ENCODE measurements at places on chromosomes 5 and 9.

DNA sequence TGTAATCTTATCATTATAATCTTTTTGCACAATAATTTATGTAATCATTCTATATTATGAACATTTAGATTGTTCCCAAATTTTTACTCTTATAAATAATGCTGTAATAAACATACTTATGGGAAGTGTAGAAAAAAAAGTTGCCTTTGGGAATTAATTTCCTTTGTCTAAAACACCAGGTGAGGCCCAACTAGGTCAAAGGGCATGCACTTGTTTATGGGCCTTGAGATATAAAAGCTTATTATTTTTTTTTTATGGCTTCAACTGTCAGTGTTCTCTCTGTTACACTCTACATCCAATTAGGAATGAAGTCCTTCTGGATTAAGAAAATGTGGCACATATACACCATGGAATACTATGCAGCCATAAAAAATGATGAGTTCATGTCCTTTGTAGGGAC is 6.5 kb upstream of the PRLR start:
- no peak for DNase-seq

DNA sequence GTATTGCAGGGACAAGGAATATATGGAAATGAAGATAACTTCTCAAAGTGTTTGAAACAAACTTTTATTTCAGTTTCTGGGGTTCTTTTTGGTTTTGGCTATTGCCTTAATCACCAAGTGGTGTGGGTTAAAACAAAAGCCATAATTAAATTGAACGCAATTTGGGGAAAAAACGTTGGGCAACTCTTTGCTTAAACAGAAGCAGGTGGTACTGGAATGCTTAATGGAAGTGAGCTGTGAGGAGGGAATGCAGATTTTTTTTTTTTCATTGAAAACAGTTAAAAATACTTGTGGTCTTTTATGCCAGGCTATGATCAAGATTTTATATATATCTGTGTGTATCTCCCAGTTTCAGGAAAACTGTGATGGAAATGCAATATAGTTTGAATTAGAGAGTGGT is 195.7 kb upstream of the TUT7 start:
- DNase-seq = no peak

DNA sequence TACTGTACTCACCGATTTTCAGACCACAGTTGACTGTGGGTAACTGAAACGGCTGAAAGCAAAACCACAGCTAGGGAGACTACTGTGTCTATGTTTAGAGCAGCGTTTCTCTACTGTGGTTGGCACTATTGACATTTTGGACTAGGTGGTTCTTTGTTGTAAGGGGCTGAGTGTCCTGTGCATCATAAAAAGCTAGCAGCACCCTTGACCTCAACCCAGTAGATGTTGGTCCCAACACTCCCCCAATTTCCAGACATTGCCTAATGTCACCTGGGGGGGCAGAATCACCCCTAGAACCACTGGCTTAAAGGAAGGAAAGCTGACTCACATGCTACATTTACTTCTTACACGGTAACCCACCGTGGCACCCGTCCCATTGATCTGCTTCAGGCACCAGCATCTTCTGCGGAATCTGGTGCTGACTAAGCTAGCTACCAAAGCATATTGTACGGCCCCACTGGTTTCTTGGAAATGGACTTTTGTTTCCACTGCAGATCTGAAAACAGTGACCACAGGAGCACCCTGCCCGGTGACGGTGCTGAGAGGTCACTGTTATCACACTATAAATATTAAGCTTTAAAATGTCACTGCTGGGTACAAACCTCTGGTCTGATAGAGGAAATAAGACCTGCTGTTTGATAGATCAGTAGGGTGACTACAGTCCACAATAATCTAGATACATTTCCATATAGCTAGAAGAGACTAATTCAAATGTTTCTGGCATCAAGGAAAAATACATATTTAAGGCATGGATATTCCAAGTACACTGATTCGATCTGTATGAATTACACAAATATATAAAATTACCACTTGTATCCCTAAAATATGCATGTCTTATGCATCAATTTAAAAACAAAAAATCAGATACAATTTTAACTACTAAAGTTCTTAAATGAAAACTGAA is 151.4 kb downstream of the HSD17B3 start:
- peak; percentile 54 for DNase-seq

GRCh38 chr5:145792840-145793239 is 42.3 kb downstream of the PRELID2 start:
- no peak for DNase-seq

- DNase-seq = no peak
Measured at GRCh38 chr9:13241283-13241682, 38.2 kb downstream of the MPDZ start.

GRCh38 chr5:160516696-160517530 is 95.3 kb downstream of the PTTG1 start:
- no peak for DNase-seq

DNA sequence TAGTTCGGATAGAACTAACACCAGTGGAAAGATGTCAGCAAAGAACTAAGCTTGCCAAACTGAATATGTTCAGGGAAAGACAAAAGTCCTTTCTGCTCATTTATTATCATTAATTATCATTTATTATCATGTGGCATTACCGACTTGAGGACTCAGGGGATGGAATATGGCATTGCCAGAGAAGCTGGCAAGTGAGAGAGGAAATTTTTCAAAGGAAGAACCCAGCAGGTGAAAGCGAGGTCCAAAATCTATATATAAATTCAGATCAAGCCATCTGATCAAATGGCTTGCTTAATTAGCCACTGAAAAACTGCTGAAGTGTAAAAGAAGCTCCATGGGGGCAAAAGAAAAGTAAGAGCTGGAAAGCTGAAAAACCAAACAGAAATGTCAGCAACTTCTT is 1049.6 kb upstream of the SEMA6A start:
- DNase-seq = no peak

DNA sequence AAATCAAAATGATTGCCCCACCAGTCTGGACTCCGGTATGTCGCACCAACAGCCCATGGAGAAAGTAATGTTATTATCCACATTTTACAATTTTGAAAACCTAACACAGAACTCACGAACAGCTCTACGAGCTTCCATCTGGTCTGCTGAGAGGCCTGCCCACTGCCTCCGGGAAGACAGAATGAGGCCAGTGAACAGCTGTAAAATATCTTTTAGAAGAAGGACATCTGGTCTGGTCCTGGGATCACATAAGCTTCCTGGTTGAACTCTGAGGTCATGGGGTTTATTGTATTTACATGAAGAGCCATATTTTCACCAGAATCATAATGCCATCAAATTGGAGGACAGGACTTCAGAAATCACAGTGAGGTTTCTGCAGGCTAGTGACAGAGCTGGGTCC is 89.0 kb downstream of the FRMD3 start:
- DNase-seq = no peak

- DNase-seq = no peak
Measured at GRCh38 chr5:172909931-172910502, 49.2 kb upstream of the RPL26L1 start.

GRCh38 chr9:77523891-77524290 is 124.2 kb downstream of the GNA14 start:
- DNase-seq = no peak

- DNase-seq = no peak
Measured at GRCh38 chr9:73216100-73216499, 64.4 kb downstream of the ANXA1 start.

DNA sequence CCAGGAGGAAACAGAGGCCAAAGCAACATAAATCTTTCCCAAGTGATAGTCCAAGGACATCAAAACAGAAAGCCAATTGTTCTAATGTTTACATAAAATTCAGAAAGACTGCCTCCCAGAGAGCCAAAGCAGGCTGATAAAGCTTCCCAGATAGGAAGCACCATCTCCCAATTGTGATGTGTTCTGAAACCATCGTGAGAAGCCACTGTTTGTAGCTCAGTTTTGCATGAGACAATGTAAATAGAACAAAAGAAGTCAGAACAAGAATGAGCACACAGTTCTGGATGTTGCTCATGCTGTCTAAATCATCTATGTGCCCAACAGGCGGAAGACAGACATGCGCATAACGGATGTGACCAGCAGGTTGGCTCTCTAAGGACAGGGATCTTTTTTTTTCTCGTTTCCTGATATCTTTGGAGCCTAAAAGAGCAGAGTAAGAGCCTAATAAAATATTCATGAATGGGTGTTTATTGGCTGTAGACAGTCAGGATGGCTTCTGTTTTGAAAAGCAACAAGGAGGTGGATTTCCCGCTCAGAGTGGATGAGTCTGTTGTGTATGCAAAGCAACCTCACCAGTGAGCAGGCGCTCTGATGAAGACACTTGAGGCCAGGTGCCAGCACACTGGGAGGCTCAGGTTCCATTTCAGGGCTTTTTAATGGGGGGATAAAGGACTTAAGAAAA is 113.6 kb downstream of the GNA14 start:
- no peak for DNase-seq

DNA sequence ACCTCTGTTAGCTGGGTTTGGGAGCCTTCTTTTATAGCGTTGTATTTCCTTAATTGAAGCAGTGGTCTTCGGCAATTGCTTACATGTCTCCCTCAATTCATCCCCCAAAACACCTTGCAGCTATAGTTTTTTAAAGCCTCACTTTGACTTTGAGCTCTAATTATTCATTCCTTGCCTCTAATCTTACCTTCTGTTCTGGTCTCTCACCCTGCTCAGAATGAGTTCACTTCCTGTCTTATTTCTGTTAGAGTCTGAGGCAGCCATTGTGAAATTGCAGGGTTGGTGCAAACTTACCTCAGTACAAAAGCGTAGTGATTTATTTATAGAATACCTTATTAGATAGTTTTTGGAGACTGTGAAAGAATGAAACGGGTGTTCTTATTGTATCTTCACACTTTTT is 35.0 kb downstream of the AOPEP start:
- DNase-seq = no peak

GRCh38 chr5:147406636-147407035 is 103.2 kb downstream of the DPYSL3 start:
- no peak for DNase-seq

DNA sequence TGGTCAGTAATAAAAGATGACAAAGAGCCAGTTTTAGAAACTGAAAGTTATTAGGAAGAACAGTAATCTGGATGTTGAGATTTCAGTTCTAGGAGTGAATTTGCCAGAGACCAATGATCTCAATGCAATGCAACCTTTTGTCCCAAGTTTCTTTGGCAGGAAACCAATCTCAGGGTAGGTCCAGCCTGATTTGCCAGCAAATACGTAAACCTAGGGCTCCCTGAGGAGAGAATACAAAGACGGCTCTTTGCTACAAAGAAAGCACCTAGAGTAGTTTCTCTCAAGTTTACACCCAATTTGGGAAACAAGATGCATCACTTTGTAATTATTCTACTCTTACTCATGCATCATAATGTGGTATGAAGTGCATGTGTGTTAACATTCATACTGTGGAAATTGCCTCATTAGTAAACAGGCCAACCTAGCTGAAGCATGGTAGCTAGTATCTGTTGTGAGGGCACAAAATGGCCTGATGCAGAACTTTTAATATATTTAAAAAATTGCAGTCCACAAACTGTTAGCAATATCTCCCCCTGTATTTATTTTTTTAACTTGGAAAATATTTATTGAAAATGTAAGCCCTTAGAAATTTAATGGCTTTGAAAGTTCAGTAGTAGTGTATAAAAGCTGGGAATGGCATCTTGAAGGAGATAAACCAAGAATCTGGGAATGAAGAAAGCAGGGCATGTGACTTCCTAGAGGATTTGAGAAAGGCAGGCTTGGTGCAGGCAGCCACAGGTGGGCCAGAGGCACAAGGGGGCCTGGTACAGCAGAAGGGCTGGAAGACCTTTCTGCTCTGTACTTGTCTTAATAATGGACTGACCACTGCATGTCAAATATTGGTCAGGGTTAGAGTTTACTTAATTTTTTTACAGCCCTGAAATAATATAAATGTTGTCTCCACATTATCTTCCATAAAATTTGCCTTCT is 59.5 kb downstream of the MAST4 start:
- no peak for DNase-seq

DNA sequence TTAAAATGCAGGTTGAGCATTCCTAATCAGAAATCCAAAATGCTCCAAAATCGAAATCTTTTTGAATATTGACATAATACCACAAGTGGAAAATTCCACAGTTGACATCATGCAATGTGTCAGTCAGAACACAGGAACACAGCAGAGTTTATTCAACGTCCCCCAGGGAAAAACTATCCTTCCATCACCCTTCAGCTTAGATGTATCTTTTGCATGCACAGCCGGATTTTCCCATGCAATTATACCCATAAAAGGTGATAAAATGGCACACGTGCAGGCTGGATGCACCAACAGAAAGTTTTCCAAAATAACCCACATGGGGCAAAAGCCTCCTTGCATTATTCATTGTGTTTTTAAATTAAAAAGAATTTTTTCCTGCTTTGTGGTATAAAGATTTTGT is 71.2 kb downstream of the RAB24 start:
- DNase-seq = no peak

GRCh38 chr9:71908825-71909224 is 2.2 kb downstream of the ABHD17B start:
- DNase-seq = no peak

GRCh38 chr5:170097934-170098333 is 7.8 kb upstream of the FOXI1 start:
- DNase-seq = no peak

DNA sequence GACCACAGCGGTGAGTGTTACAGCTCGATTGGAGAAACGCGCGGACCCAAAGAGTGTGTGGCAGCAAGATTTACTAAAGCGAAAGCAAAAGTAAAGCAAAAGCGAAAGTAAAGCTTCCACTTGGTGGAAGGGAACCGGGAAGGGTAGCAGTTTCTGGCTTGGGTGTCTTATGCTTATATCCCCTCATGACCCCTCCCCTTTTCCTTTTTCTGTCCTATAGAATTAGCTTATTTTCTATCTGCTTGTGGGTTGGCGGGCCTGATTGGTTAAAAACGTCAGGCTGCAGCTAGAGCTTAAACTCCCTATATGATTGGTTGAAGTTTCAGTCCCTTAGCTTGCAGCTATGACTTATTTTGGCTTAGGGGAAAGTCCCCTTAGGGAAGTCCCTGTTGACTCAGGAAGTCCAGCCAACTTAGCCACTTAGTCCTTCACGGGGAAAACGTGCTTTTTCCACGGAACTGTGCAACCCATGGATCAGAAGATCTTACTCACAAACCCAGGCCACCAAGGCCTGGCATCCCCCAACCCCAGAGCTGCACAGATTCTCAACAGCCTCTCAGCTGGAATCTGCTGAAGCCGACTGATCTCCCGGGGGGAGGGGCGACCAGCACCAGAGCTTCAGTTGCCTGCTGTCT is 114.2 kb upstream of the ADAMTS16 start:
- no peak for DNase-seq

- DNase-seq = no peak
Measured at GRCh38 chr5:60514152-60514551, 185.8 kb downstream of the DEPDC1B start.

GRCh38 chr5:30764704-30765103 is 428.8 kb upstream of the CDH6 start:
- no peak for DNase-seq

GRCh38 chr5:146440870-146441495 is 6.2 kb upstream of the TCERG1 start:
- no peak for DNase-seq

GRCh38 chr9:131738293-131739132 is 1.4 kb downstream of the RAPGEF1 start:
- no peak for DNase-seq

All from CD4-positive, alpha-beta T cell treated with Interleukin-17A for 1 hour (primary cell).